Kidney capillary endothelial cell (primary cell): ENCODE measurements at places on chromosomes 11 and 22.

GRCh38 chr22:27879923-27880322 is 39.1 kb downstream of the PITPNB start:
- peak; percentile 31 for DNase-seq

DNA sequence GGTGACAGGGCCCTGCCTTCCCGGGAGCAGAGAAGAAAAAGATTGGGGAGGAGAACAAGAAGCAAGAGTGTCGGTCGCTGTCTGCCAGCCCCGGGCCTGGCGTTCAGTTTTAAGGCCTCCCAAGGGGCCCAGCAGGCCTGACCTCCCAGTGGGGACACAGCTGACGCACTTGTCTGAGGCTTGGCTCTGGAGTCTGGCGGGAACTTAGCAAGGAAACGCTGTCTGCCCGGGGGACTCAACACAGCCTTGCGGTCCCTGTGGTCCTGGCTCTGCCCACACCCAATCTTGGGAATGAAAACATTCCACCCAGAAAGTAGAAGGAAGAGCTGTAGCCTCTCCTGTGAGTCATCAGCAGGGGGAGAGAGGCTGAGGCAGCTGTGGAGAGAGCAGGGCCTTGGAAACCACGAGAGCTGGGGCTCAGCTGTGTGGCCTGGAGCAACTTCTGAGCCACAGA is 54.4 kb downstream of the TRAF6 start:
- peak; percentile 36 for DNase-seq

- DNase-seq, result no peak
Observed at GRCh38 chr11:19746086-19746485, 33.4 kb downstream of the NAV2 start.

GRCh38 chr11:108866781-108867180 is 201.9 kb downstream of the DDX10 start:
- no peak for DNase-seq

GRCh38 chr22:29190918-29191317 is 14.8 kb upstream of the EMID1 start:
- no peak for DNase-seq

DNA sequence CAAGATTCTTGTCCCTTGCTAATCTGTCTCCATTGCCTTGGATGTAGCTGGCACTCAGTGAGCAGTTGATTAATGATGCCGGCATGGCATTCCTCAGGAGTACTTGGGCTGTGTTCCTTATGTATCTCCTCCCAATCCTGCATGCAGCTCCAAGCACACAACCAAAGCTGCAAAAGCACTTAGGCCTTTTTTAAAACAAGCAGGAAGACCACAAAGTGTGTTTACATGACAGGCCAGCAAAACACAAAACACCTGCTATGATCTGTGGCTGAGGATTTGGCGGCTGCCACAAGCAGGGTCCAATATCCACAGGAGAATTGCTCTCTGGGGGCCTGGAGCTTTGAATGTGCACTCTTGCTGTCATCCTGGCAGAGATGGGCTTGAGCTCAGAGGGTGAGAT is 8.9 kb downstream of the ABTB2 start:
- DNase-seq, result no peak

GRCh38 chr22:48103126-48103875 is 1340.9 kb downstream of the TBC1D22A start:
- DNase-seq, result no peak

- DNase-seq, result no peak
Observed at GRCh38 chr11:128735935-128736605, 42.2 kb downstream of the FLI1 start.

DNA sequence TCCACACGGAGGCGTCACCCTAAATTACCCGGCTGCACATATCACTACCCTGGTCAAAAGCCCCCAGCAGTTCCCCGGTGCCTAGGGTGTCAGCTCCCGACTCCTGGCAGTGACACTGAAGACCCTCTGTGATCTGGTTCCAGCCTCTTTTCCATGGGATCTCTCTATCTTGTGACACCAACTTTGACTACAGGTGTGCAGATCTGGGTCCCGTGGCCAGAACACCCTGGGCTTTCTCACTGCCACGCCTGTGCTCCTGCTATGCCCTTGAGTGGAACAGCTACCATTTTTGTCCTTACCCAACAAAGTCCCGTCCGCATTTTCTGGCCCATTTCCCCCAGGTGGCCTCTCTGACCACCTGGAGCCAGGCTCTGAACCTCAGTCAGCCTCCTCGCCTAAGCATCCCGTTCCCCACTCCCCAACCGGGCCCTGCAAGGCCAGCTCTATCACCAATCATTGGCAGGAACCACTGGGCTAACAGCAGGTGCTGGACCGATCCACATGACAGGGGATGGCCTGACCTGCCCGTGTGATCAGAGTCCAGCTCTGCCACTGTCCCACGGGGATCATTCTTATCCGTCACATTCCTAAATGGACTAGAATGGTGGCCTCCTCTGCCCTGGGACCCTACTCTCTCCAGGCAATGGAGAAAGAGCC is 20.7 kb upstream of the CBX7 start:
- no peak for DNase-seq

- DNase-seq, result no peak
Observed at GRCh38 chr11:70495351-70496310, 97.3 kb downstream of the CTTN start.

DNA sequence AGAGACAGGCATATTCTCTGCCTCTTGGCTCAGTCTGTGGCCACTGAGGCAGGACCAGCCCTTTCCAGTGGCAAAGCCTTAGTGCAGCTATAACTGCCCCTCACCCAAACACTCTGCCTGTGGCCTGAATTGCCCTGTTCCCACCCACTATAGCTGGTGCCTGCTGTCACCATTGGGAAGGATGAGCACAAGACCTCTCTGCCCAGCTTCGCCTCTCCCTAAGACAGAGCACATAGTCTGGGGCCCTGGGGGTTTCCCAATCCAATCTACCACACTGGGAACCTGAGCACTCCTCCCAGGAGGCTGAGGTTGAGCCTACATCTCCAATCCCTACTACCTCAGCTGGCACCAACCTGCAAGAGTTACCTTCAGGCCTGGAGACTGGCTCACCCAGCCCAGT is 670.4 kb downstream of the JRKL start:
- DNase-seq, result no peak

- no peak for DNase-seq
Observed at GRCh38 chr11:64759131-64759721, 548 bp downstream of the PYGM start.

DNA sequence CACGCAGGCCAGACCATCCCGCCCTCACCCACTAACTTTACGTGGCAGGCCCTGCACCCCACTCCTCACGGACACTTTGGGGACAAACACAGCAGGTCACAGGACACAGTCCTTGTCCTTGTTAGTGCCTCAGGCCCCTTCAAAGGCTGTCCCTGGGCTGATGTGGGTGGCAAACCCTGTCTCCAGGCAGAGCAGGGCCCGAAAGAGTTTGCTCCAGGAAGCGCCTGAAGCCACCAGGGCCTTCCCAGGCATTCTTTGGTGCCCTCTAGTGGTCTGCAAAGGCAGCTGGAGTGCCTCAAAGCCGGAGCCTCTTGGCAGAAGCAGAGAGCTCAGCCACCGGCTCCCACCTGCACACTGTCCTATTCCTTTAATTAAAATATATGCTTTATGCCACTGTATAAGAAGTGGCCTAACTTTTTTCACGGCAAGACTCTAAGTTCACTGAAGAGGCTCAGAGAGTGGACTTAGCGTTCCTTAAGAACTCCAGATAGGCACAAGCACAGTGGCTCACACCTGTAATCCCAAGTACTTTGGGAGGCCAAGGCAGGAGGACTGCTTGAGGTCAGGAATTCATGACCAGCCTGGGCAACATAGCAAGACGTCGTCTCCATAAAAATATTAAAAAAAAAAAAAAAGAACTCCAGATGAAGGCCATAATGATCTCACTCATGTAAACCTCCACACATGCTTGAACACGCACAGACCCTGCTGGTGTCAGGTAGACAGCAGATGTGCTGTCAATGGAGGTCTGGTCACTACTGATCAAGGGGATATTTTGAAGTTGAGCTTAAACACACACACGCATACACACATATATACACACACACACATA is 11.1 kb downstream of the TXN2 start:
- DNase-seq, result peak; percentile 84

DNA sequence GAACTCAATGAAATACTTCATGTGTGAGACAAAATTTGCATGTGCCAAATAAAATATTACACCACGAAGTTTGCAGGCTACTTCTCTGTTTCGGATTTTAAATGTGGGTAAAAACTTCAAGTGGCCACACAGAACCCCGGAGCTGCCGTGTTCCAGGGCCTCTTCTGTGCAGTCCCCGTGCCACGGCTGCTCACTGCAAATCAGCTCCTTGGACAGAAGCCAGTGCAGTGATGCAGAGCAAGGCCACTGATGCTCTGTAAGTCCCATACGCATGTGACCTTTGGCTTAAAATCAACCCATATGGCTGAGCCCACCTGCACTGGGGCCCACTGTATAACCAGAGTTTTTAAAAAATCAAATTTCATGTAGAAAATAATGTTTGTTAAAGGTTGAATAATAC is 1309.4 kb downstream of the TBC1D22A start:
- DNase-seq, result no peak

- DNase-seq, result no peak
Observed at GRCh38 chr22:33110562-33111163, 52.5 kb upstream of the SYN3 start.

- no peak for DNase-seq
Observed at GRCh38 chr11:17473071-17473744, 3.4 kb downstream of the ABCC8 start.

- DNase-seq, result no peak
Observed at GRCh38 chr11:114448749-114449482, 9.6 kb downstream of the REXO2 start.

GRCh38 chr11:67033661-67034166 is 10.8 kb downstream of the SYT12 start:
- no peak for DNase-seq

DNA sequence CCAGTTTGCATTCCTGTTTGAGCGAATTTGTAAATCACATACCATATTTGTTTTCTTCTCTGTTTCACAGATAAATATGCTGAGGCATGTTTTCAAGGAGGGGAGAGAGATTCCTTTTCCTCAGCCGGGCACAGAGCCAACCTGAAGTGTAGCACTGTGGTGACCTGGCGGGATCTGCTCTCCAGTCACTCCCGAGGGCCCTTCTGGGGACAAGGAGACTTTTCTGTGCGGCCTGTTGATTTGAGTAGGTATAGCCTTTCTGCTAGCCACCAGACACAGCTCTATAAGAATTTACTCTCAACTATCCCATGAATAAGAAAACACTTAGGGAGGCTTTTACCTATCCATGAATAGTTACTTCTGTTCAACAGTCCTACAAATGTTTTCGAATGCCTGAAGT is 63.5 kb upstream of the FDX1 start:
- DNase-seq, result no peak

DNA sequence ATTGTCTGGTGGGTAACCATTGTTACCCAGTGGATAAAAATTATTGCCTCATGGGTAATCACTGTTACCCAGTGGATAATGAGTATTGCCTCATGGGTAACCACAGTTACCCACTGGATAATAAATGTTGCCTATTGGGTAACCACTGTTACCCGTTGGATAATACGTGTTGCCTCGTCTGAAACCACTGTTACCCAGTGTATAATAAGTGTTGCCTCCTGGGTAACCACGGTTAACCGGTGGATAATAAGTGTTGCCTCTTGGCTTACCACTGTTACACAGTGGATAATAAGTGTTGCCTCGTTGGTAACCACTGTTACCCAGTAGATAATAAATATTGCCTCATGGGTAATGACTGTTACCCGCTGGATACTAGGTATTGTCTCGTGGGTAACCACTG is 20.9 kb upstream of the NXPE4 start:
- DNase-seq, result no peak

DNA sequence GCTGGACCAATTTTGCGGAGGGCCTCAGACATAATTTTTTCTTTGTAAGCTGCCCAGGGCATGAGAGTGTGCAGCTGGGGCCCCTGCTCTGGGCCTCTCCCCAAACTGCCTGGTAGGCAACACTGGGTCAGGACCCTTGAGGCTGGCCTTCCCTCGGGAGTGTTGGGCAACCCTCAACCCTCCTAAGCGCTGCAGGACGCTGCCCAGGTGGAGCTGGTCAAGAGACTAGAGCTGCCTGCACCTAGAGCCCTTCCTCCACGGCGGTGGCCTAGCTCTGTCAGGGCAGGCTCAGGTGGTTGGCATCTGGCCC is 505 bp upstream of the TMEM132A start:
- DNase-seq, result no peak

DNA sequence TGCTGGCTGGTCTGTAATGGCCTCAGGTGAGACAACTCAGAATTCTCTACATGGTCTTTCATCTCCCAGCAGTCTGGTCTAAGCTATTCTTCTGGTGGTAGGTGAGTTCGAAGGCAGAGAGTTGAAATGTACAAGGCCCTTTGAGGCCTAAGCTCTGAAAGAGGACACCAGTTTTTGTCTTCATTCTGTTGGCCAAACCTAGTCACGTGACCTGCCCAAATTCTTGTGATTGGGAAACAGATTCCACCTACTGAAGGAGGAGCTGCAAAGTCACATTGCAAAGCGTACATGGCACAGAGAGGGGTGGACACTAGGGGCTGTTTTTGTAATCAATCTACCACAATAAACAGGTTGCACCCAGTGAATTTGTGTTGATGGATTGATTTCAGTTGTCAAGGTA is 193.5 kb downstream of the NAV2 start:
- DNase-seq, result no peak

- peak; percentile 54 for DNase-seq
Observed at GRCh38 chr11:85752890-85753581, 57.9 kb downstream of the SYTL2 start.

- DNase-seq, result peak; percentile 90
Observed at GRCh38 chr11:2382936-2383851, 6.1 kb downstream of the CD81 start.

- no peak for DNase-seq
Observed at GRCh38 chr11:2451916-2452315, 7.1 kb downstream of the KCNQ1 start.

GRCh38 chr11:10436224-10436623 is 18.8 kb upstream of the AMPD3 start:
- DNase-seq, result no peak

GRCh38 chr11:126162306-126163030 is 49.0 kb downstream of the RPUSD4 start:
- no peak for DNase-seq
